ENCODE measurements at places on chromosomes 2 and 18.

DNA sequence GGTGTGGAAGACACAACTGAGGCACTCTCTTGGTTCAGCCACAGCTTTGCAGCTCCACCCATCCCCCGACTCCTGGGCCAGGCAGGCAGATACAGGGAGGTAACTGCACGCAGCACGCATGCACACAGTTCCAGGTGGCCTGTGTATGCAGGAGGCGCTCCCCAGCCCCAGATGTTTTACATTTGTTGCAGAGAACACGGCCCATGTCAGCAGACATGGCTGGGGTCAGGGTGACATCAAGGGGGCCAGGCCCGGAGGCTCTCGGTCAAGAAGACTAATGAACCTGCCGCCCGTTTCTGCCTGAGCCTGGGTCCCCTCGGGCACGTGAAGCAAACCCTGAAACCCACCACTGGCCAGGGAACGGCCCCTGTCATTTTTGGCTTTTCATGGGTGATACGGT lies 57.3 kb downstream of the TWIST2 start:
- DNase-seq: no peak

GRCh38 chr18:77178559-77178958 lies 46.0 kb upstream of the MBP start:
- DNase-seq: no peak

DNA sequence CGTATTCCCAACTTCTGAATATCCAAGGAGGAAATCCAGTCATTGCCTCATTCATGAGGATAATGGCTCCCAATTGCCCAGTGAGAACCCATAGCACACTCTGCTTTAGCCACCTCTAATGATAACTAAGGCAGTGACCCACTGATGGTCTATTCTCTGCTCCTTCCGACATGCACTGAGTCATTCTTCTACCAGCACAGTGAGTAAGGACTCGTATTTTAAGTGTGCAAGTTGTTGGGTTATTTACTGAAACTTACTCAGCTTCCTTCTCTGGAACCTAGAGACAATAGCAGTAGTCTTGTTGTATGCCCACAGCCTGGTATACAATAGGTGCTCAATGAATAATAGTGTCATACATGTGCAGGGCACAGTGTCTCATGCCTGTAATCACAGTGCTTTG lies 81.1 kb upstream of the ZNF397 start:
- peak; percentile 73 for DNase-seq

GRCh38 chr18:60069145-60069544 lies 169.3 kb downstream of the PMAIP1 start:
- DNase-seq: no peak
